ENCODE measurements at places on chromosomes 16 and 17.
A peak's percentile ranks its signal among the peaks of the same experiment; 100 is the strongest.

GRCh38 chr16:1090620-1091587, 5.1 kb downstream of the C1QTNF8 start:
- peak; percentile 44 for DNase-seq

- no peak for DNase-seq
These were observed 21.2 kb upstream of the PHAF1 start for GRCh38 chr16:67088551-67088950.

DNA sequence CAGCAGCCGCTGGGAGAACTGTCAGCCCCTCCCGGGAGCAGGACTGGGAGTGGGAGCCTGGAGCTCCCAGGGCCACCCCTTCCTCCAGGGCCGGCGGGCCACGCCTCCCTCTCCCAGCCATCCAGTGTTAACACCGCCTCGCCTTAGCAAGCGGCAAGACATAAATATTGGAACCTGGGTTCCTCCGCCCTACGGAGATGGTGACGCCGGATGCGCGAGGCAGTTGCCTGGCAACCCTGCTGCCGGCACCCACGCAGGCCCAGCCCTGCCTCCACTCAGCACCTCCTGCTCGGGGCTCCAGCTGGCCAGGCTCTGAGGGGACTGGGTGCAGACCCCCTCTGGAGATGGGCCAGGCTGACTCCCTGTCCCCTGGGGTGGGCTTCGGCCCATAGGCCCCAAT, 27.4 kb upstream of the CACNA1H start:
- DNase-seq: peak; percentile 86

DNA sequence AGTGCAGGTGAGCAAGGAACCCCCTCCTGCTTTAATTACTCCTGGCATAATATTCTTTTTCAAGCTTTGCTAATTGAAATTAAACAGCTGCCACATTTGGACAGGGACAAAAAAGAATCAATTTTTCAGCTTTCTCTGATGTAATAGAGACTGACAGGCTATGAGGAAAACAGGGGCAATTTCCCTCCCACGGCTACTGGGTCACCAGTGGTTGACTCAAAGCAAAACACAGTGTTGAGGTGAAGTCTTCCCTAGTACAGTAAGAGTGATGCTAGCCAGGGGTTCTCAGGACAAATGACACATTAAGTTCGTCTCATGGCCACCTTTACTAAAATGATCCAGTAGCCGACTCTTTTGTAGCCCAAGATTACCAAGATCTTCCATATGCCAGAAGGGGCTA, 38.6 kb upstream of the PMFBP1 start:
- no peak for DNase-seq

GRCh38 chr16:70551788-70552187, 28.2 kb downstream of the SF3B3 start:
- DNase-seq: no peak

- no peak for DNase-seq
These were observed 2.5 kb downstream of the SEC14L1 start for GRCh38 chr17:77143306-77143705.

DNA sequence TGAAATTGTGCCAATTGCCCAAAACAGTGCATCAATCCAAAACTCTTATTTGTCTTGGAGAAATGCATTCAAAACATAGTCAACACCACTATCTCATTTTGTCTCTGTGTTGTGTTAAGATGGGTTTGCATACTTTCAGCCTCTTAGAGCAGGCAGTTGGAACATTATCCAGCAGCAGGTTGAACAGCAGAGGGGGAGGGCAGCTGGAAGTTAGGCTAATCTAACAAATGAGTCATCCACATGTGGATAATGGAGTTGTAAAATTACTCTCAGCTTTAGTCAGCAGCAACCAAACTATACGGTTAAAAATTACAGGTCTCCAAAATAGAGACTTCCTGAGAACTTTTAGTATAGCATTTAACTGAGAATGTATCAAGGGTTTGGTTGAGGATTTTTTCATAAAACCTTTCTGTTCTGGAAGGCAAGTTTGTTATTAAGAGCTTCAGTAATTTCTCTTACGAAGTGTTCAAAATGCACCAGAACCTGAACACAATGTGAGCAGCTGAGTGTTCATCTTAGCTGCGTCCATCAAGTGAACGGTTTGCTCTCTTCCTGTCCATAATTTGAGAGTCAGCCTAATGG, 46.3 kb downstream of the PRKCA start:
- DNase-seq: peak; percentile 58

Measured in DMS153 (cell line).